ENCODE measurements at places on chromosomes 5 and 9.

- peak; percentile 68 for DNase-seq
Observed at GRCh38 chr5:13976867-13977830, 32.7 kb upstream of the DNAH5 start.

DNA sequence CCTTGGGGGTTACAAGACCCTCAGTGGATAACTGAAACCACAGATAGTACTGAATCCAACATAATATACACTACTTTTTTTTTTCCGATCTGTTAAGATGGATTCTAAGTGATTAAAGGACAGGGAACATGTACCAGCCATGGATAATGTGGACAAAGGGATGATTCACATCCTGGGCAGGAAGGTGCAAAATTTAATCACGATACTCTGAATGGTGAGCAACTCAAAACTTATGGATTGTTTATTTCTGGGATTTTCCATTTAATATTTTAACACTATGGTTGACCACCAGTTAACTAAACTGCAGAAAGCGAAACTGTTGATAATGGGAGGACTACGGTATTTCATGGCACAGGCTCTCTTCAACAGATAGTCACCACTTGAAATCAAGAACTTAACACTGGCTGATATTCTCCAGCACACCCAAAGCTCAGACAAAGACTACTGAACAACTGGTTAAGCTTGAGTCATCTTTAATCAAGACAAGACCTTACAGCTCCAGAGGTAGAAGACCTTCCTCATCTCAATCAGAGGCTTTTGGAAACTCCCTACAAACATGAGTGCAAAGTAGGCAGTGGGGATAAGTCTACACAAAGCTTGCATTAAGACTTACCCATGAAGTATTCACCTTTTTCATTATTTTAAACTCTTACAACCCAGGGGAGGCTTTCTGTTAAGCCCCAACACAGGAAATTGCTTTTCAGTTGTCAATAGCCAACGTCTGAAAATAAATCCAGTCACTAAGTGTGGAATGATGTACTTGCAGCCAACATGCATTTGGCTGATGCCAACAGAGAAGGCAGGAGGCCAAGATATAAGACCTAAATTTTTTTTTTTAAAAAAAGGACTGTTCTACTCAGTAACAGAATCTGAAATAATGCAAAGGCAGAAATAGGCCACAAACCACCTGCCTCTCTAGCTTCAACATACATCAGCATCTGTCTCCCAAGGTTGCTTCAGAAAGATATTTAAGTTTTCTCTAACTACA, 78.7 kb downstream of the ELAVL2 start:
- DNase-seq, result no peak

DNA sequence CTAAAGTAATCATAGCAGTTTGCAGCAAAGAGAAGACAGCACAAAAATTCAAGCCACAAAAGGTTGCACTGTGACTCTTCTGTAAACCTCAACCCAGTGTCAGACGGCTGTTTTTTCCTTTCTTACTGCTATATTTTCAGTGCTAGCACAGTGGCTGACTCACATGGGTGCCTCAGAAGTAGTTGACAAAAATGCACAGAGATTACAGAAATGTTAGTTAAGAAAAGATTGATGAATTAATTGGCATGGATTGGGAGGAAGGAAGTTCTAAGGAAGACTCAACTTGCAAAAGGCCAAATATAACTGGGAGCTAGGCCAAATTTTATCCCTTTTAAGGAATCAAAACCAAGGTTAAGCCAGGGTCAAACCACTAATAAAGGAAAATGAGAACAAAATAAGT, 43.7 kb upstream of the ITGA1 start:
- DNase-seq, result no peak

- DNase-seq, result peak; percentile 29
Observed at GRCh38 chr9:14315875-14316601, 2.1 kb upstream of the NFIB start.

- no peak for DNase-seq
Observed at GRCh38 chr5:41065691-41066335, 5.3 kb downstream of the MROH2B start.

- no peak for DNase-seq
Observed at GRCh38 chr9:87875831-87876545, 6.7 kb upstream of the SPATA31E1 start.

DNA sequence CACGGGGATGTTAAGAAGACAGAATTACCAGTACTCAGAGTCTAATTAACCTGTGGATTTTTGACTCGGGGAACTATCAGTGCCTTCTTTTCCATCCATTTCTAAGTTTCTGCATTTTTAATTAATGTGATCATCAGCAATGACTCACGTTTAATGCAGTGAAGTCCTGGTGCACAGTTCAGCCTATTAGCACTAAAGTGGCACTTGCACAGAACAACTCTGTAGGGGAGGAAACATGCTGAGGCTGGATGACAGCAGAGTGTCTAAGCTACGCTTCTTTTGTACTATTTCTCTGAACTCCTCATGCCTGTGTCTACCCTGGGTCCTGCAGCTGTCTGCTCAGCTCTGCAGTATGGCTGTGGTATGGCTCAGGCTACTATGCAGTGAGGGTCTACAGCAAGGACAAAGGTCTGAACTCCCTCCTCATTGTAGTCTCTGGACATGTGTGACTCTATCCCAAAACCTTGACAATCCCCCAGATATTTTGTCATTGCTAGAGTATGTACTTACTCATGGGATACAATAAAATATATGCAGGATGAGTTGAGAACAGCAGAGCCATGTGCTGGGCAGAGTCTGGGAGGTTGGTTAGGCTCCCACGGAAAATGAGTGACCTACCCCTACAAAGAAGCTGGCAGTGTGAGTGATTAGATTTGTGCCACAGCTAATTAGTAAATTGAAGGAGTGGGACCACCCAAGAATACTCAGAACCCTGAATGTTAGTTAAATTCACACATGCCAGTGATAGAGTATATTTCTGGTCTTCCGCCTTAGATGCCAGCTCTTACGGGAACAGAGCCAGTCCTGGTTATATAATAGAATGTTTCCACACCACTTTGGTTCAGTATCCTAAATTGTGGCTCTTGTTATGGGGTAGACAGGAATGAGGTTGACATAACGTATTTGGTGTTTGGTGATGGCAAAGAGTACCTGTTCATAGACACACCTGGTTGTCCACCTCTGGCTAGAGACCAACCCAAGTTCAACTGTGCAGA, 148.0 kb downstream of the GHR start:
- DNase-seq, result no peak

DNA sequence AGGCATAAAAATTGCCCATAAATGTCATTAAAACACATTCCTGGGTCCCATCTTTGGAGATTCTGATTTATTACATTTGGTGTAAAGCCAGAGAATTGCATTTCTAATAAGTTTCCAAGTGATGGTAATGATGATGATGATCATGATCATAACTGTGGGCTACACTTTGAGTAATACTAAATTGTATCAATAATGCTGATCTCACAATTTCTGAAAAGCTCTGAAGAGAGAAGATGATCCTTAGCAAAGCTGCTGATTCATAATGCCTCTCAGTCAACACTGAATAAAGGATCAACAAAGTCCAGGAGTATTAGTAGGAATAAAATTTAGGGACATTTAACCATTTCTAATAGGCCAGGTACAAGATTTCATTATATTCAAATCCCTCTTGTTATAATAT, 434.5 kb downstream of the CAAP1 start:
- DNase-seq, result no peak

GRCh38 chr5:24232041-24232440, 412.7 kb downstream of the CDH10 start:
- DNase-seq, result no peak

DNA sequence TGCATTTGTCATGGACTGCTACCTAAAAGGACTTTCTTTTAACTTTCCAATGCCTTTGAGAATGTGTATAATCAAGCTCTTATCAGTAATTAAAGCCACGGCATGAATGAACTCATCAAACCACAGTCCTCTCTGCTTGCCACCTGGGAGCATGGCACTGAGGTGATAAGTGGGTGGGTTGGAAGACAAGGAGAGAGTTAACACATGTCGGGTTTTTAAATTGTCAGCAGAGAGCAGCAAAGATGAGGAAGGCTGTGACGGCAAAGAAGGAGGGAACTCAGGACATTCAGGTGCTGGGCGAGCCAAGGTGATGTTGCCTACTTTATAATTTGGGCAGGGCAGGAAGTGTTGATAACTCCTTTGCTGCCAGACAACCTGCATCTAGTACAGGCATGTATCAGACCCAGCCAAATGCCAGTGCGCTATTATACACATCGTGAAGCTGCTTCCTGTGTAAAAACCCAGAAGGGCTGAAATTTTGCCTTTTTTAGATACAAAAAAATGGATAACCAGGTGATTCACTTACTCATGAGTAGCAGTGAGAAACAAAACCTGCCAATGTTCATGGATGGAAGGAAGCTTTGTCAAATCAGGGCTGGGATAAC, 269.1 kb downstream of the KIF4B start:
- no peak for DNase-seq

GRCh38 chr5:157198277-157198986, 17.8 kb downstream of the ITK start:
- no peak for DNase-seq

DNA sequence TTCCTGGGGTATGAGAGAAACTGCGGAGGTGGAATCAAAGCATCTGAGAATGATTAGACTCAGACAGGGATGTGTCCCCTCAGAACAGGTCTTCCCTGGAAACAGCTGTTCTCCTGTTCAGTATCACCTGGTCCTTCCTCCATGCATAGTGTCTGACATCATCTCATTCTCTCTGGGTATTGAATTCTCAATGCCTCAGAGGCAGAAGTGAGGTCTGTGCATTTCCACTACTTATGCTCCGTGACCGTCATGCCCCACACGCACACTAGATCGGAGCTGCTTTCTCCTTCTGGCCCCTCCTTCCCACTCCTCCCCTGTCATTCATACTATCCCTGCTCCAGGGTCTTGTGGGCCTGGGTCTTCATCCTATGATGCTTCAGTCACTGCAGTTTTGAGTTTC, 61.4 kb upstream of the DAB2IP start:
- DNase-seq, result no peak

- DNase-seq, result peak; percentile 62
Observed at GRCh38 chr5:172454358-172455086, at the start of gene SH3PXD2B. SH3PXD2B (minus strand) TSS chr5:172454525; CDS start chr5:172454352, 173 bp downstream.

DNA sequence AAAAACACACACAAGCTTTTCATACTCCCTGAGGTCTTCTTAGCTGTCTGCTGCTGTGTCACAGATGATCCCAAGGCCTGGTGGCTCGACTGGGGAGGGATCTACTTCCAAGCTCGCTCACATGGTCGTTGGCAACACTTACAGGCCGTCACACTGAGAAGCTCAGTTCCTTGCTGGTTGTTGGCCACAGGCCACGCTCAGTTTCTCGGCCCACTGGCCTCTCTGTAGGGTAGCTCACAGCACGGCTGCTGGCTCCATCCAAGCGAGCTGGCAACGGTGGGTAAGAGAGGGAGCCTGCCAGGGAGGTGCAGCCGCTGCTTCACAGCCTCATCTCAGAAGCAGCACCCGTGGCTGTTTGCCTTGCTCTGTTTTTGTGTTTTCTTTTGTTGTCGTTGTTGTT, 43.8 kb upstream of the GFPT2 start:
- DNase-seq, result no peak

DNA sequence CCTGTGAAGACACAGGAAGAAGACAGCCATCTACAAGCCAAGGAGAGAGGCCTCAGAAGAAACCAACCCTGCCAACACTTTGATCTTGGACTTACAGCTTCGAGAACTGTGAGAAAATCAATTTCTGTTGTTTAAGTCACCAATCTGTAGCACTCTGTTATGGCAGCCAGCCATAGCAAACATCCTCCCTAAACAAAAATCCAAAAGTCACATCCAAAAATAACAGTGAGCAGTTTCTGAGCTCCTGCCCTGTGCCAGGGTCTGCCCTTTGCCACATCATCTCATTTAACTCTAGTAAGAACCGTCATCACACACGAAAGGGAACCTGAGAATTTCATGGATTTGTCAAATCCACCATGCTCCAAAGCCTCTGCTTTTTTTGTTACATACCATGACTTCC, 118.8 kb downstream of the TRIM36 start:
- DNase-seq, result no peak

- no peak for DNase-seq
Observed at GRCh38 chr5:131595088-131596033, 39.7 kb downstream of the RAPGEF6 start.

DNA sequence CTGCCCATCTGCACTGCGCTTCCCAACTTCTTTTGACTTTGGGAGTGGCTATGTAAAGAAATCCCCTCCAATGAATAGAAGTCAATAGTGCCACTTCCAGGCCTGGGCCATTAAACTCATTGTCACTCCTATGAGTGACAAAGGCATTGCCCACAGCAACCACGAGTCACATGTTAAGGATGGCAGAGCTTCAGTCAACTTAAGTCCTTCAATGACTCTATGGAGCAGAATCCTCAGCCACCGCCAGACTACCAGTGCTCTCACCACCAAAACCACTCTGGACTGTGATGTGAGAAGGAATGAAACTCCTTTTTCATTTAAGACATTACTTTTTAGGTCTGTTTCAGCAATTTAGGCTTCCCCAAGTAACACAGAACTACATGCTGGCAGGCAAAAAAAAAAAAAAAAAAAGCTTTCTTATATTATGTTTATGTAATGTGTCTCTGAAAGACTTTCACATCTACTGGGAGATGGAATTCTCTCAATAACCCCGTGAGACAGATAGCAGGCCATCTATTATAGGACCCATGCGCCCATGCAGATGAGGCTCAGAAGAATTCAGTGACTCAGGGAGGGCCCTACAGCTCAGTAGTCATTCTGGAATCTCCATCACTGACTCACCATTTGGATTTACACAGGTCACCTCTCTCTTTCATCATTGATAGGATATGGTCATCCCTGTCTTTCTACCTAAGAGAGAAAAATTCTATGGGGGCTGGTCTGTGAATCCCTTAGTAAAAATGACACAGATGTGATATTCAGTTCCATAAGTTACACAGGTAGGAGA, 180.5 kb downstream of the CEMIP2 start:
- no peak for DNase-seq

- no peak for DNase-seq
Observed at GRCh38 chr5:1190278-1190677, 11.1 kb upstream of the SLC6A19 start.
